ENCODE measurements at places on chromosomes 2 and 18.
A peak's percentile ranks its signal among the peaks of the same experiment; 100 is the strongest.

DNA sequence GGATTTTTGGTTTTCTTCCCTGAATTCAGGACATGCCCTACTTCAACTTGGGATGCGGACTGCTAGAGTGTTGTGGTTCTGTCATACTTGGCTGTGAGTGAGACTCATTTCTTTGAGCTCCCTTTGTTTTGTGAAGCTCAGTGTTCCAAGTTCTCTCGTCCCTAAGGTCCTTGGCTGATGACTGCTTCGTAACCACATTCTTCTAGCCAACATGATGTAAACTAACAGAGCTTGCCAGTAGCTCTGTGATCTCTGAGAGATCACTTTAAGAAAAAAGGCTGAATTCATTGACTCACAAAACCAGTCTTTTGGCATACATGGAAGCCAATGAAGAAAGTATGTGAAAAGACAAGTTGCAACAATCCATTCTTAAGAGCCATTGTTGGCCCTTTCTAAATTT is 96.9 kb upstream of the MSTN start:
- peak; percentile 76 for DNase-seq

DNA sequence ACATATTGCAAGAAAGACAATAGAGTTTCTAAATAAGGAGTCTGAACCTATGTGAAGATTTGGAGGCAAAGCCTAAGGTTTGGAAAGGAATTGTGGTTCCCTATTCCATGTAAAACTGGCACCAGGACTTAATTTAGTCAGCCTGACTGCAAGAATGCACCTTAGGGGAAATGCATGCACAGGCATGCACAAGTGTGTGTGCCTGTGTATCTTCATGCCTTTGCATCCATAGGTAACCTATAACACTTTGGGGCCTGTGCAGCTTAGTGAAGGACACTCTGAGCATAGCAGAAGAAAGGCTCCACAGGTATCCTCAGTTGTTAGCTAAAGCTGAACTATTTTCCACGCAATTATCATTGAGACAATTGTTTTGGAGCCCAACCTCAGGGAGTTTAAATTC is 73.4 kb downstream of the RPRM start:
- no peak for DNase-seq

GRCh38 chr2:109457366-109457765 is 156.4 kb downstream of the SEPTIN10 start:
- no peak for DNase-seq

- no peak for DNase-seq
Observed at GRCh38 chr2:146868051-146868450, 976.8 kb upstream of the ACVR2A start.

GRCh38 chr18:52936931-52937330 is 596.9 kb downstream of the DCC start:
- DNase-seq, result no peak

GRCh38 chr18:2987876-2988790 is 24.8 kb downstream of the LPIN2 start:
- DNase-seq, result no peak

GRCh38 chr18:5840547-5840946 is 54.8 kb downstream of the TMEM200C start:
- no peak for DNase-seq

- no peak for DNase-seq
Observed at GRCh38 chr2:194567661-194568017, 1089.4 kb upstream of the SLC39A10 start.

- no peak for DNase-seq
Observed at GRCh38 chr18:65415098-65415497, 335.7 kb upstream of the CDH7 start.

- DNase-seq, result no peak
Observed at GRCh38 chr2:180196419-180196977, 189.4 kb upstream of the CWC22 start.

- peak; percentile 77 for DNase-seq
Observed at GRCh38 chr18:56575819-56576663, 62.4 kb downstream of the TXNL1 start.

DNA sequence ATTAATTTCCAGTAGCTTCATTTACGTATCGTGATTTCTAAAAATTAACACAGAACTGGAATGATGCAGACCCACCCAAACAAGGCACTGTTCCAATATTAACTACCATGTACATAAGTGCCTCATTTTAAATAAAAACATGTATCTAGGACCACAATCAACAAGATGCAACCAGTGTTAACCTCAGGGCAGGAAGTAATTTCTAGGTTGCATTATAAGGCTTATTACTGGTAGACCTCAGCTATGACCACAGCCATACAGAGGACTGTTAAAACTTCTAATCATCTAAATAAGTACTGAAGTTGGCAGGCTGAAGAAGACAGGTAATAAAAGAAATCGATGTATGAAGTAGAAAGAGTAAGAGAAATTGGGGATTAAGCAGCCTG is 262.9 kb downstream of the HDAC4 start:
- no peak for DNase-seq

DNA sequence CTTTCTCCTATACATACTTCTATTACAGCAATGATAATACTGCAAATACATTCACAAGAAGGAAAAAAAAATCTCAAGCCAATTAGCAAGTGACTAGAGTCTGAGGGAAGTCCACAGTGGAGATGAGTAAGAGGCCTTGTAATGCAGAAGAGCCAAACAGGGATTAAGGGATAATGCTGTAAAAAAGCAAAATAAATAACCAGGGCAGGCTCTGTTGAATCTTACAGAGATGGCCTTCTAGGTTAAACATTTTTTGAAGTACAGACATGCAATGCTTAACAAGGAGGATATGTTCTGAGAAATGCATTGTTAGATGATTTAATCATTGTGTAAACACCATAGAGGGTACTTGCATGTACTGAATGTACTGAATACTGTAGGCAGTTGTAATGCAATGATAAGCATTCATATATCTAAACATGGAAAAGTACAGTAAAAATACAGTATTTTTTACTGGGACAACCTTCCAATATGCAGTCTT is 122.1 kb upstream of the RMDN2 start:
- DNase-seq, result no peak

DNA sequence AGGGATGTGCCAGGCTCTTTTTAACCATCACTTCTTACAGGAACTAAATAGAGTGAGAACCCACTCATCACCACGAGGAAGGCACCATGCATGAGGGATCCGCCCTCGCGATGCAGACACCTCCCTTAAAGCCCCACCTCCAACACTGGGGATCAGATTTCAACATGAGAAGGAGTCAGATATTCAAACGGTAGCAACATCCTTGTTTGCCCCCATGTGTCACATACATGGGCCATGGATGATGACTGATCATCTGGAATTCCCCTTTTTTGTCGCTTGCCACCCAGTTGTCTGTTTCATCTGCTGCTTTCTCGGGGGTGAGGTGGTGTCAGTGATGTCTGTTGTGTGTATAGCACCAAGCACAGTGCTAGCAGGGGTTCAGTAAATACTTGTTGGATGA is 57.9 kb downstream of the NCK2 start:
- no peak for DNase-seq

GRCh38 chr18:13323186-13323585 is 104.6 kb downstream of the LDLRAD4 start:
- DNase-seq, result no peak

GRCh38 chr2:140589696-140590095 is 1541.1 kb downstream of the LRP1B start:
- no peak for DNase-seq

- no peak for DNase-seq
Observed at GRCh38 chr18:53665701-53666100, 558.8 kb downstream of the MBD2 start.

- no peak for DNase-seq
Observed at GRCh38 chr2:64655018-64655664, 1.4 kb upstream of the SERTAD2 start.

DNA sequence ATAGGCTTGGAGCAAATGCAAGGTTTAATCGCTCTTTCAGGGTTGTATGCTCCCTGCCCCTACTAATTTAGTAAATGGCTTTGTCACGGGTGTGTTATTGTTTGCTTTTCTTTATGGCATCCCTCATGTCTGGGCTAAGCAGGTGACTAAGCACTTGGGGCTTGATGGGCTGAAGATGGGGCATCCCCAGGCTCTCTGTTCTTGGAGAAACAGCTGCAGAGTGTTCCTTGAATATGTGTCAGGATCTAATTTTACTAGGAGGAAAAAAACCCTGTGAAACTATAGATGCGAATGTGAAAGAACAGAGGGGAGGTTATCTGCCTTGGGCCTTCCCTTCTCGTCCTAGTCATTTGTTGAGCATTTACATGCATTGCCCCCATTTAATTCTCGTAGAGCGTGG is 94.7 kb upstream of the TAF1B start:
- DNase-seq, result no peak

DNA sequence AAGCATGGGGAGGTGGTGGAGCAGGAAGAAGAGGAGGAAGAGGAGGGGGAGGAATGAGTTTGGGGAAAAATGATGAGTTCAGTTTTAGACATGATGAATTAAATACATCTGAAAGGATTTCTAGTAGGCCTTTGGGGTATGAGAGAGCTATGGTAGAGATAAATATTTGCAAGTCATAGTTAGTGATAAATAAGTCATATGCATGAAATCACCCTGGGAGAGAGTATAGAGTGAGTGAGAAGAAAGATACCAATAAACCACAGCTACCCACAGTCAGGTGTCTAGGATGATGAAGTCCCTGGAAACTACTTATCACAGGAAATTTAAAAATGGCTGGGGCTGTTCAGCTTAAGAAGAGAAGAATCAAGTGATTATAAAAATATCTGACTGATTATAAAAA is 240.5 kb downstream of the RDH14 start:
- no peak for DNase-seq

- no peak for DNase-seq
Observed at GRCh38 chr2:36450466-36451196, 95.1 kb downstream of the CRIM1 start.

DNA sequence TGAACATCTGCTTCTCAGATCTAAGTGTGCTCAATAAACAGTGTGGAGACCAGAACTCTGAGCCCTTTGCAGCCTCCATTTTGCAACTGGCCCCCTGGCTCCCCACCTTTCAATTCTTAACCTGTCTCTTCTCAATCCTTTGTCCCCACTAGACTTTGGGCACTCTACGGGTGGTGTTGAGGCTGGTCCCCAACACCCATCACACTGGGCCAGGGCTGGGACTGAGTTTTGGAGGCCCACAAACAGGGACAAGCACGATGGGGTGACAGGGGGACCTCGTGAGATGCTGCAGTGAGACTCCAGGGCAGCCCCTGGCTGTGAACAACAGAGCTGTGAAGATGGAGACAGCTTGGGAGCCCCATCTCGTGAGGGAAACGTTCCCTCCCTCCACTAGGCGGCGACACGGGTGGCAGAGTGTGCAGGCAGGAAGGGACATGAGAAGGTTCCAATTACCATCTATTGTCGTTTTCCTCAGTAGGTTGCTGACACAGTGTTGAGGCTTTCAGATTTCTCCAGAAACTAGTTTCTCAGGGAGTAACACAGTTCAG is 1.2 kb downstream of the ANKMY1 start:
- DNase-seq, result peak; percentile 69

DNA sequence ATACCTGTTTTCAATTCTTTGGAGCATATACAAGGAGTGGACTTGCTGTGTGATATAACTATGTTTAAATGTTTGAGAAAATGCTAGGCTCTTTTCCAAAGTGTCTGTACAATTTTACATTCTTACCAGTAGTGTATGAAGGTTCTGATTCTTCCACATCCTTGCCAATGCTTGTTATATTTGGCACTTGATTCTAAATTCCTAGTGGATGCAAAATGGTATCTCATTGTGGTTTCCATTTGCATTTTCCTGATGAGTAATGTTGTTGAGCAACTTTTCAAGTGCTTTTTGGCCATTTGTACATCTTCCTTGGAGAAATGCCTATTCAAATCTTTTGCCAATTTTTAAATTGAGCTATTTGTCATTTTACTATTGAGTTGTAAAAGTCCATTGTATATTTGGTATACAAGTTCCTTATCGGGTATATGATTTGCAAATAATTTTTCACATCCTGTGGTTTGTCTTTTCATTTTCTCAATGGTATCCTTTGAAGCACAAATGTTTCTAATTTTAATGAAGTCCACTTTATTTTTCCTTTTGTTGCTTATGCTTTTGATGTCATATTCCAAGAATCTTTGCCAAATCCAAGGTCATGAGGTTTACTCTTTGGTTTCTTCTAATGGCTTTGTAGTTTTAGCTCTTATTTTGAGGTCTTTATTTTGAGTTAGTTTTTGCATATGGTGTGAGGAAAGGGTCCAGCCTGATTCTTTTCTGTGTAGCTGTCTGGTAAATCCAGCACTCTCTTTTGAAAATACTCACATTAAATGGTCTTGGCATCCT is 33.2 kb upstream of the CWC22 start:
- DNase-seq, result no peak

DNA sequence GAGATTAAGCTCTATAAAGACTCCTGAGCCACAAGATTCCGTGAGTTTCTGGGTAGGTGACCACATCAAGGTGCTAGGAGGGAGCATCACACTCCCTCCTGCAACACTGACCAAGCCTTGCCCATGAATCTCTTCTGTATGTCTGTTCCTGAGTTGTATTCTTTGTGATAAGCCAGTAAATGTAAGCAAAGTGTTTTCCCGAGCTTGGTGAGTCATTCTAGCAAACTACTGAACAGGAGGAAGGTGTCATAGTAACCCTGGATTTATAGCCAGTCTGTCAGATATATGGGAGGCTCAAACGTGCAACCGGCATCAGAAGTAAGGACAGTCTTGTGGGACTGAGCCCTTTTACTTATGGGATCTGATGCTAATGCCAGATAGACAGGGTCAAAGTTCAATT is 346.1 kb upstream of the KYNU start:
- DNase-seq, result no peak

DNA sequence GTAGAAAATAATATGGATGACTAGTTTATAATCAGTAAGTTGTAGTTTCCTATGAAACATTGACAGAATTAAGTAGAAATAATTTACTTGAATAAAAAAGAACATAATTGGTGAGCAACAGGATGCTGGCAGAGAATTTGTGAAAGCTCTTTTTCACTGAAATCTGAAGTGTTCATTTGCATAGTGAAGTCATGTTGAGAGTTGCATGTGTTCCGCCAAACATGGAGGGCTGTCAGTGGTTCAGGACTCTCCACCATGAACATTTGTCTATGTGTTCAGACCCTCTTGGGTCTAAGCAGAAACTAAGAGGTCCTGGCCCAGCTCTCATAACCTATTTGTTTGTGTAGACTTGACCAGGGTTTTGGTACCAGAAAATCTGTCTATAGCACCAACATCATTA is 182.5 kb upstream of the LINC00305 start:
- no peak for DNase-seq

- no peak for DNase-seq
Observed at GRCh38 chr2:105177536-105178254, 63.8 kb upstream of the GPR45 start.

- no peak for DNase-seq
Observed at GRCh38 chr2:108594982-108595464, 60.8 kb downstream of the LIMS1 start.

Measured in Ammon's horn (tissue), 1 donor.